Effector memory CD4-positive, alpha-beta T cell (primary cell): ENCODE measurements at places on chromosomes 12 and 14.
A peak's percentile ranks its signal among the peaks of the same experiment; 100 is the strongest.

GRCh38 chr14:95906591-95906990, 30.0 kb downstream of the TUNAR start:
- H3K4me3 ChIP-seq = no peak overlapping the region
- DNase-seq = no peak
- H3K4me1 ChIP-seq = no peaks in the 10 kb centered on the region
- H3K27me3 ChIP-seq = no peaks in the 10 kb centered on the region
- no peaks in the 10 kb centered on the region for H3K36me3 ChIP-seq
- H3K27ac ChIP-seq = no peak overlapping the region

GRCh38 chr12:8948701-8949341, 624 bp downstream of the M6PR start:
- peak overlapping the region; percentile 99 for H3K27ac ChIP-seq
- H3K4me3 ChIP-seq = peak overlapping the region; percentile 96
- H3K36me3 ChIP-seq = peaks cover 22% of the 10 kb centered on the region
- no peaks in the 10 kb centered on the region for H3K27me3 ChIP-seq

GRCh38 chr14:47277703-47278102, 397.7 kb downstream of the MDGA2 start:
- no peaks in the 10 kb centered on the region for H3K4me1 ChIP-seq
- H3K27ac ChIP-seq = no peak overlapping the region
- H3K36me3 ChIP-seq = no peaks in the 10 kb centered on the region

GRCh38 chr12:80033448-80033847, 65.9 kb upstream of the OTOGL start:
- no peak for DNase-seq
- no peaks in the 10 kb centered on the region for H3K4me1 ChIP-seq
- no peak overlapping the region for H3K4me3 ChIP-seq
- H3K27ac ChIP-seq = no peak overlapping the region
- H3K36me3 ChIP-seq = no peaks in the 10 kb centered on the region

DNA sequence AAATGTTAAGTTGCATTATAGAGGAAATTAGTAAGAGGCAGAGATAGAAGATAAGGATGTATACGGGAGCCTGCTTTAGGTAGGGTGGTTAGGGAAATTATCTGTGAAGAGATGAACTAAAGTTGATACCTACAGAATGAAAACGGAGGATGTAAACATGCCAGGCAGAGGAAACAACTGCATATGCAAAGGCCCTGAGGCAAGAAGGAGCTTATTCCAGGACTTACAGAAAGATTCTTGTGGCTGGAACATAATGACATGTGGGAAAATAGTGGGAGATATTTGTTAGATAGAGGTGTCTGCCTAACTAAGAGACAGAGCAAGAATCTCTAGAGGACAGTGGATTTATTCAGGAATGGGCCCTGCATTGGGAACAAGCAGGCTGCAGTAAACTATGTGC, 16.2 kb upstream of the SERPINA1 start:
- no peak overlapping the region for H3K4me3 ChIP-seq
- no peaks in the 10 kb centered on the region for H3K36me3 ChIP-seq
- H3K27ac ChIP-seq = no peak overlapping the region

DNA sequence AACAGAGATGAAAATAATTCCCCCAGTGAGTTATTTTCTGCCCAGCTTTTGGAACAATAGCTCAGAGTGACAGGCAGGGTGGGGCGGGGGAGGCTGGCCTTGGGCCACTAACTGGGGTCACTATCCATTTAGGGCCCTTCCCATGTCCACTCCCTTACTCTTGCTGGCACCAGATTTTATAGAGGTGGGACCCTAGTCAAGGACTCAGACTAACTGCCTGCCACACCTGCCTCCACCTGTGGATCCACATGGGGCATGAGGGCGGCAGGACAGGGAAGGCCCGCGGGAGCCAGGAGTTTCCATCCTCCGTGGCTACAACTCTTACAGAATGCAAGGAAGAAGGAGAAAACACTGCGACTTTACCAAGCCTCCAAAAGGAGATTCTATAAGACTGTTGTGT, 10.1 kb downstream of the VDR start:
- H3K4me1 ChIP-seq = peaks cover 2% of the 10 kb centered on the region
- no peak overlapping the region for H3K27ac ChIP-seq
- no peaks in the 10 kb centered on the region for H3K27me3 ChIP-seq
- no peak overlapping the region for H3K4me3 ChIP-seq

DNA sequence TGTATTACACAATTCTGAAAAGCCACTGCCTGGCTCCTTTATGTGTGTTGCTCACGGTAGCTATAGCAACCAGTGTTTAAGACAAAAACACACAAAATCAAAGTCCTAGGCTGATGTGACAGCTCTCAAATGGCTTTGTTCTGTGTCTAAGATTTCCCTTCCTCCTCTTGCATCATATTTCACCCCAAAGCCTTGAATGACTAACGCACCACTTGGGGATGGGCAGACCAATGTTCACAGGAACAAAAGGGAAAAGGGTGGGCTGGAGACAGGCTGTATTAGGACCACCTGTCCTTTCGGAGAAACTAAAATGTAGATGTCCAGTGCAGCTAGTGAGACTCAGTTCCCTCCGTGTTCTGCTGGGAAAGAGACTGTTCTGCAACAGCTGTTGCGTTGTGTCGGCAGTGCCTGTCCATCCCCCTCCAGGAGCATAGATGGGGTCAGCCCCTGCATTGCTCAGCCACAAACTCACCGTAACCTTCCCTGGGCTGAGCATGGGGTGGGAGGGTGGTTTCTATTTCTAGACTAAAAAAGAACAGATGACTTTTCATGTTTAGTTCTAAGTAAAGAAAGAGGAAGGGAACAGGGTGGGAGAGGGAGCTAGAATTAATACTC, 26.8 kb upstream of the DAAM1 start:
- no peaks in the 10 kb centered on the region for H3K27me3 ChIP-seq
- no peak overlapping the region for H3K27ac ChIP-seq
- H3K36me3 ChIP-seq = no peaks in the 10 kb centered on the region

DNA sequence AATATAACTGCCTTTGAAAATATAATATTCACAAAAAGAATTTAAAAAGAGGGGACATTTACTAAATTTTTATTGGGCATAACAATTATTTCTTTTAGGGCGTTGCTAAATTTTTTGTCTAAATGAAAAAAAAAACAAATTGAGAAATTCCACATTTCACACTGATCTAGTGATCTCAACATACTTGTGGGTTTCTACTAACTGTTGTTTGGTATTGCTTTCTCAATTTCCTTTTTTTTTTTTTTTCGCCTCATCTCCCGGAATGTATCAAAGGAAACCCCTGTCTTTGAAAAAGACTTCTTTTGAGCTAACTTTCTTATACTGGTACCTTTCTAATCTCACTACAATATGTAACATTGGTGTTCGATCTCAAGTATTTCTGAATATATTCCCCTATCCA, at the start of gene CLEC4D:
Gene CLEC4D (plus strand): TSS at position 248 of the 400 bp plus-strand sequence. CDS start 230 bp downstream, outside the sequence.
- H3K36me3 ChIP-seq = no peaks in the 10 kb centered on the region
- H3K4me3 ChIP-seq = no peak within 1 kb of the TSS
- H3K4me1 ChIP-seq = no peaks in the 10 kb centered on the region
- no peak within 1 kb of the TSS for H3K27ac ChIP-seq
- no peak for DNase-seq
- H3K27me3 ChIP-seq = no peaks in the 10 kb centered on the region
